ENCODE measurements at places on chromosomes 13 and 19. TPM values are rescaled to one million over a fixed set of nuclear protein-coding genes. Genes with fewer than 3 reads are reported as not detected.

GRCh38 chr13:25489238-25489637 lies 117.5 kb downstream of the ATP8A2 start:
- no peak for DNase-seq

DNA sequence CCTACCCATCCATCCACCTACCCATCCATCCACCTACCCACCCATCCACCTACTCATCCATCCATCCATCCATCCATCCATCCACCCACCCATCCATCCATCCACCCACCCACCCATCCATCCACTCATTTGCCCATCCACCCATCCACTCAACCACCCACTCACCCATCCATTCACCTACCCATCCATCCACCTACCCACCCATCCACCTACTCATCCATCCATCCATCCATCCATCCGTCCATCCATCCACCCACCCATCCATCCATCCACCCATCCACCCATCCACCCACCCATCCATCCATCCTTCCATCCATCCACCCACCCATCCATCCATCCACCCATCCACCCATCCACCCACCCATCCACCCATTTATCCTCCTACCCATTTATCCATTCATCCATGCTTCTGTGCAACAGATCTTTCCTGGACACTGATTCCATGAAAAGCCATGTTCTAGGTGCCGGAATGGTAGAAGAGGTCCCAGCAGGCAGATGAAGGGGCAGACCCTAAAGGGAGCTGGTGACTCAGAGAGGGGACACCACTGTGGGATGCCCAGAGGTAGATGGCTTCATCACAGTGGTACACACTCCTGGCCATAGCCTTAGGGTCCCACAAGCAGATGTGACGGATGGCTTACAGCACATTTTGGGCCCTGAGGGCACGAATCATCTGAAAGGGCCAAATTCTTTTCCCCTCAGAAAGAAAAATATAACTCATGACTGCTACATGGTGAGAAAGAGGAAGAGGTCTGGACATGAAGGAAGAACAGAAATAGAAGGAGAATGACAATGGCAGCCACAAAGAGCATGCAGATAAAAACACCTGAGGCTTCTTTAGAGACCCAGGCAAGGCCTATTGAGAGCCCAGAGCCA lies 76.0 kb downstream of the KCTD15 start:
- DNase-seq, result no peak

- no peak for DNase-seq
Measured at GRCh38 chr13:76527041-76527440, 359.2 kb downstream of the KCTD12 start.

DNA sequence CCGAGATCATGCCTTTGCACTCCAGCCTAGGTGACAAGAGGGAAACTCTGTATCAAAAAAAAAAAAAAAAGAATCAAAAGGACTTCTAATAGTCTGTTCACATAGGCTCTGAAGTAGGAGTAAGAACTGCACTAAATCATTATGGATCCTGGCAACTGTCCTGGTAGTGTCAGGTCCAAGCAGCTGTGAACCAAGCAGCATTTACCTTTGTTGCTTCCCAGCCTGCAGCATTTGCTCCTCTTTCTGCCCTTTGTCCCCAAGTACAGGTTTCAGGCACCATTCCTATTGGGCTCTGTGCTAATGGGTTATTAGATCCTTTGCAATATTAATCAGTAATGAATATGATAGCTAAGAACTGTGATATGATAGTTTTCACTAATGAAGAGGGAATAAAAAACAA lies 77.4 kb upstream of the NBEA start:
- no peak for DNase-seq

- no peak for DNase-seq
Measured at GRCh38 chr13:49395878-49396380, 47.9 kb downstream of the CAB39L start.

DNA sequence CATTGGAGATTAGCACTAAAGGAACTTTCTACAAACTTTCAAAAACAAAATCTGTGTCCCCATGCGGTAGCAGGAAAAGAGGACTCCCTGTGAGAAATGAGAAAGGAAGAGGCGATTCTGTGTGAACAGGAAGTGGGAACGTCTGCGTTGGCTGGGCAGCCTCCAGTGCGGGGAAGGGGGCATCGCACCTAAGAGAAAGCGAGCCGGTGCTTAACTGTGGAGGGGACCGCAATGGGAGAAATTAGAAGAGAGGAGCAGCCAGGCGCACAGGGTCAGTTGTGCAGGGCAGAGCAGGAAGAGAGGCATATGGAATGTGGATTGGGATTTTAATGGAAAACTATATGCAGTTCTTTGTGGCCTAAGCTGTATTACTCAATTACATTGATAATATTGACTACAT lies 77.4 kb upstream of the DOCK9 start:
- DNase-seq, result no peak

DNA sequence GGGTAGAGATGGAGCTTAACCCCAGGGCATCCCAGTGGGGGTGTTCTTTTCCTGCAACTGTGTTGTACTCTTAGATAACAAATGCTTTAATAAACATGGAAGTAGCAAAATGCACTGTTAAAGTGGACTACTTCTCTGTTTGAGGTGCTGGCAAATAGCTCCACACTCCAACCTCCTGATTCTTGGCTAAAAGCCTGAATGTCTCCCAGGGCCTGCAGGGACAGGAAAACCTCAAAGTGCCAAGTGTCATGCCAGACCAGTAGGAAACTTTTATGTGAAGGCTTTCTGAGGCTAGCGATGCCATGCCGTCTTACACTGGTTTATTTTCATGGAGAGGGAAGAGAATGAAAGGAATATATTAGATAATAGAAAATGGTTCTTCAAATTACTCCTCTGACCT lies 6.8 kb downstream of the FREM2 start:
- DNase-seq, result no peak

DNA sequence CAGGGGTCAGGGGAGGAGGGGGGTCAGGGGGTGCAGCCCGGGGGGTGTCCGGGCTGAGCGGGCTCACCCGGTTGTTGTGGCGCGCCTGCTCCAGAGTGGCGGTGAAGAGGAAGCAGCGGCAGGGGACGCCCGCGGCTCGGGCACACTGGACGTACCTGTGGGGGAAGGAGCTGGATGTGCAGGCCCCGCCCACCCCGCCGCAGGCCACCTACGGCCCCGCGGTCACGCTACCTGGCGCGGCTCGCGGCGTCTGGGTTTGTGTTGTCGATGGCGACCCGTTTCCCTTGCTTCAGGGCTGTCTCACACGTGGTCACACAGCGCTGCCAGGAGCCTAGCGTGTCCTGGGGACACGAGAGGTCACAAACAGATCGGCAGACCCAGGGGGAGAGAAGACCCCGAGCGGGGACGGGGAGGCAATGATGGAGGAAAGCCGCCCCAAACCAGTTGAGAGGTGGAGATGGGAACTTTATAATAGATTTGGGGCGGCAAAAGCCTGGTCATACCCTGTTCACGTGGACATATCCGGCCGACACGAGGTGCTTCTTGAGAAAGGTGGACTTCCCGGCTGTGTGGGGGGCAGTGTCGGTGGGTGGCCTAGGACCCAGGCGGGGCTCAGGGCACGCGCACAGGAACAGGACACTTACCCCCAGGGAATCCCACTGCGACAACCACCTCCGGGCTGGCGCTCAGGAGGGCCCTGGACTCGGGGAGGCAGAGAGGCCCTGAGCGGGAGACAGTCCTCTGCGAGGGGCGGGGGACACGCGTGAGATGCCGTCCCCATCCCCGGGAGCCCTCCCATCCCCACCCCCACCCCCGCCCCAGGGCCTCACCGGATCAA lies 5.6 kb downstream of the PNKP start:
- DNase-seq, result no peak

LIM2 gene
- 0.60 TPM for polyA plus RNA-seq

RGL3 gene
- polyA plus RNA-seq, result 119 TPM

INSL3 gene
- 0.26 TPM for polyA plus RNA-seq

ZNF556 gene
- polyA plus RNA-seq, result 2.1 TPM

Data from renal pelvis (tissue), 12 donors.